Fibroblast of gingiva (primary cell): ENCODE measurements at places on chromosomes 12 and 14.

DNA sequence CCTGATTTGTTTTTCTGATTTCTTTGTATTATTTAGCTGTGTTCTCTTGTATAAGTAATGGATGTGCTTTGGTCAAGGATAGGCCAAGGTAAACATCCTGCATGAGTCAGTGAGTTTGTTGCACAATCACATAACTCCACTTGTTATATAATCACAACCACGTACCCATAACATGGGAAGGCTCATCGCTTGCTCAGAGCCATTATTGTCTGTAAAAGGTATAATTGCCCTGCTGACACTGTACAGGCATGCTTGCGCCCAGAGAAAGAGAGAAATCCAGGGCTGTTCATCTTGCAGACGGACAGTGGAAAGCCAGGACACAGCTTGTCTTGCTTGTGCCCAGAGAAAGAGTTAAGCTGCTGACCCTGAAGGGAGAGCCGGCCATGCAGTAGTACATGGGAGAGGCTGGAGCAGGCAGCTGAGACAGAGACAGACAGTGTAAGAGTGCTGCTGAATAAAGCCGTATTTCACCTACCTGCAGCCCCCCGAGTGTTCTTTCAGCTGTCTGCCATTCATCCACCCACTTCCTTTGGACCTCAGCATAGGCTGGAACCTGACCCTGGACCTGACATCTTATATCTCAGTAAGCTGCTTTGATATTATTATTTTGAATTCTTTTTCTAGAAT lies 174.7 kb upstream of the DAAM1 start:
- no peak for DNase-seq

DNA sequence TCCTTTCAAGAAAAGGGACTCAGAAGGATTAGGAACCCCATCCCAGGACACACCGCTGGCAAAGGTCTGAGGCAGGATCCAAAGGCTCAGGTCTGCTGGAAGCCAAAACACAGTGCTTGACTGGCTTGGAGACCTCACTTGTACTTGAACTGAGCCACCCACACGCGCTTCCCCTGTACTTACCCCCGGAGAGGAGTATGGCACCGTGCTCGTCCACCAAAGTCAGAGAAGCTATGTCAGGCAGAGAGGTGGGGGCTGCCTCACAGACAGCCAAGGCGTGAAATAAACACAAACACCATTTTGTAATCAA lies 11.1 kb upstream of the SELPLG start:
- no peak for DNase-seq

DNA sequence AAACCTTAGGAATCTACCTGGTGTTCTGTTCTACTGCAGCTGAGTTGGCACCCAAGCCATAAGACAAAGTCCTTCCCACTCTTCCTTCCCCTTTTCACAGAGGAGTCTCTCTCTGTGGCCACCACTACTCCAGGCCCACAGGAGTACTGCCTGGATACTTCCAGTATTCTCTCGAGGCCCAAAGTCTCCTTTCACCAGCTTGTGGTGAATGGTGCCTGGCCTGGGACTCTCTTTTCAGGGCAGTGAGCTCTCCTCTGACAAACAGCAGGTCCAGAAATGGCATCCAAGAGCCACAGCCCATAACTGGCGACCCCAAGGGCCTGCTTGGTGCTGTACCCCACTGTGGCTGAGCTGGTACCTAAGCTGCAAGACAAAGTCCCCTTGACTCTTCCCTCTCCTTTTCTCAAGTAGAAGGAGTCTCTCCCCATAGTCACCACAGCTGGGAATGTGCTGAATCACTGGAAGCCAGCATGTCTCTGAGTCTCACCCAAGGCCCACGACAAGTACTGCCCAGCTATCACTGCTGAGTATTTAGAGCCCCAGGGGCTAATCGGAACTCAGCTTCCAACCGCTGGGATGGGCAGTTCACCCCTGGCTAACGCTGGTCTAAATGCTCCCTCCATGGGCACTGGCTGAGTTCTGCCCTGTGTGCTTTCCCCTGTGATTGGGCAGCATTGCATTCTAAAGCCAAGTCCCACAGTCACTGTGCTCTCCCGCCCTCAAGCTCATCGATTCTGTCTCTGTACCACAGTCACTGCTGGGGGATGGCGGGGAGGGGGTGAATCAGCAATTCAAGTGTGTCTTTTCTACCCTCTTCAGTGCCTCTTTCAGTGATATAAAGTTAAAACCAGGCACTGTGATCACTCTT lies 6.1 kb downstream of the A2ML1 start:
- DNase-seq, result no peak

DNA sequence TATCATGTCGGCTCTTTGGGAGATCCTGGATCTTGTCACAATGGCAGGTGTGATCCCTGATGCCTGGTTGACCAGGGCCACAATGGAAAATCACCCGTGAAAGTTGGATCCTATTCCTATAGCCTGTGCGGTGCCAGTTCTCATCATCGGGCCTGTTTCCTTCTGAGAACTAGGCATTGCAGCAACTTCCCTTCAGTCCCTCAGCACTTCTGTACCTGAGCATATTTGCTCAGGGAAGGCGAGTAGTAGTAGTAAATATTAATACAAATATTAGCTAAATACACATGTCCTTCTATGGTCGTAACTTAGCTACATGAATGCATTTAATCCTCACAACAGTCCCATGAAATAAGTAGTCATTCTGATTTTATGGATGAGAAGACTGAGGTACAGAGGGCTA lies 22.1 kb upstream of the TAMALIN start:
- DNase-seq, result no peak

DNA sequence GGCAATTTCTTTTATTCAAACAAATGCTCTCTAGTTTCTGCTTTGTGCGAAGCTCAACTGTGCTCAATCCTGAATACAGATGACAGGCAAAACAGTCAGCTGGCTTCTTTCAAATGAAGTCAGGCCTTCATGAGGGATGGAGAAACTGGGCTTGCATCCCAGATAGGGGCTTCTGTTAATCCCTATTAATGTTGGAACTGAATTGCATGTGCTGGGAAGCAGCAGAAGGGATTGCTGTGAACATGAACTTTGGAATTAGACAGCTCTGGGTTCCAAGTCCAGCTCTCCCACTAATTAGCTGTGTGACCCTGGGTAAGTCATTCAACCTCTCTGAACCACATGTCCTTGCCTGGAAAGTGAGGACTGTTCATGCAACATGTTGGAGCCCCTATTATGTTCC lies 21.1 kb upstream of the CORO1C start:
- DNase-seq, result no peak

- peak; percentile 13 for DNase-seq
Observed at GRCh38 chr12:3199551-3200031, 122.4 kb downstream of the TSPAN9 start.

- DNase-seq, result no peak
Observed at GRCh38 chr14:25396128-25396527, 346.2 kb upstream of the STXBP6 start.

GRCh38 chr14:102882226-102882906 lies 40.1 kb upstream of the AMN start:
- DNase-seq, result no peak

GRCh38 chr14:38175658-38176057 lies 32.0 kb upstream of the SSTR1 start:
- DNase-seq, result no peak

GRCh38 chr12:107167756-107168155 lies 74.4 kb upstream of the CRY1 start:
- no peak for DNase-seq

- no peak for DNase-seq
Observed at GRCh38 chr14:58274881-58275280, 23.5 kb upstream of the ARID4A start.

- DNase-seq, result no peak
Observed at GRCh38 chr12:131287015-131287937, 333.6 kb downstream of the ADGRD1 start.

- no peak for DNase-seq
Observed at GRCh38 chr12:17810399-17810798, 279.6 kb downstream of the RERGL start.

GRCh38 chr12:129871991-129872972 lies 31.5 kb downstream of the TMEM132D start:
- no peak for DNase-seq

DNA sequence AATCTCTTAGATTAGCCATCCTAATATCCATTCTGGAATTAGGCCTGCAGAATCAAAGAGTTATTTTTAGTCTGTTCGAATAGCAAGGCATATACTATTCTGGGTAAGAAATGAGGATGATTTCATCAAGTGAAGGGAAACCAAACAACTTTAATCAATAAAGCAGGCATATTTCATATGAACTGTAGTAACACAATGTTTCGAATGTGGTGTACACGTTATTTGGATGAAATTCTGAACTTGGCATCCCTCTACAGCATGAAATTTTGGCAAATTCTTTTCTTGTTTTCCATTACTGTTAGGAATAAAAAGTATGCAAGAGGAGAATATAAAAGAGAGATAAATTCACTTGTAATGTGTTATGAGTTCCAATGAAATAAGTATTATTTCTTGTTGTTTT lies 1233.3 kb upstream of the SEL1L start:
- no peak for DNase-seq

GRCh38 chr14:60356906-60357550 lies 108.0 kb downstream of the PPM1A start:
- DNase-seq, result no peak

DNA sequence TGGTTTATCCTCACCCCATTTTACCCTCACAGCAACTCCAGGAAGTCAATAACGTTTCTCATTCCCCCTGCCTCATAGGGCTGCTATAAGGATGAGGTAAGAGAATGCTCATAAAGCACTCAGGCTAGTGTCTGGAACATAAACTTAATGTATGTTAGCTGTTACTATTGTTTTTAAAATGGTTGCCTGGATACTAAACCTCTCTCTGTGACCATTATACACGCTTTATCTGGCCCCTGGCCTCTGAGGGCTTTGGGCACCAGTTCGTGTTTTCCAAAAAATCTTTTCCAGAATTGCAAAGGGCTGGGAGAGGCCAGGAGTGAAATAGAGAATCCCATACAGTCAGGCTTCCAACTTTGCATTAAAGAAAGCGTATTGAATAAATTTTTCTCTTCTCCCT lies 113.9 kb downstream of the KTN1 start:
- no peak for DNase-seq

DNA sequence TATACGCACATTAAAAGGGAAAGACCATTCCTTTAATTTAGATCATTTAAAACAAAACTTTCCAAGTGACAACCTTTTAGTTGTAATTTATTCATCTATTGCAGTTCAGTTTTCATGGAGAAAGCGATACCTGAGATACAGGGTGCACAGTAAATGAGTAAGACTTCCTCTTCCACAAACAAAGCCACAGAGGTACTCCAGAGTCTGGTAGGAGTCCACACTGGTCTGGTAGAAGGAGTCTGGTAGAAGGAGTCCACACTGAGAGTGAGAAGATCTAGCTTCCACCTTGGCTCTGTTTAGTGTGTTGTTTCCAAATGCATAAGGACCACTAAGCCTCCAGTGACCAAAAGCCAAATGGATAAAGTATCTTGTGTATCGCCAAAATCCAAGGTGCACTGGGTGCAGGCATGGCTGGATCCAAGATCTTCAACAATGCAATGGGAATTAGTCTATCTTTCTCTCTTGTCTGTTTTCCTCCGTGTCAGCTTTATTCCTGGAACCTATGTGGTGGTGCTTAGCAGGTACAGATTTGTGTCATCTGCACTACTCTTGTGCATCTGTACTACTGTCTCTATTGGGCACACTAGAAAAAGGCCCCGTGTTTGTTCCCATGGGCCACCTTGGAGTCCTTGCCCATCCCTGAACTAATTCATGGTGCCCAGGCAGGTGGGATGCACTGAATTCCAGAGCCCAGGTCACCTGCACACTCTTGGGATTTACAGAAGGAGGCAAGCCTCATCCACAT lies 331.1 kb downstream of the BCL11B start:
- DNase-seq, result no peak

DNA sequence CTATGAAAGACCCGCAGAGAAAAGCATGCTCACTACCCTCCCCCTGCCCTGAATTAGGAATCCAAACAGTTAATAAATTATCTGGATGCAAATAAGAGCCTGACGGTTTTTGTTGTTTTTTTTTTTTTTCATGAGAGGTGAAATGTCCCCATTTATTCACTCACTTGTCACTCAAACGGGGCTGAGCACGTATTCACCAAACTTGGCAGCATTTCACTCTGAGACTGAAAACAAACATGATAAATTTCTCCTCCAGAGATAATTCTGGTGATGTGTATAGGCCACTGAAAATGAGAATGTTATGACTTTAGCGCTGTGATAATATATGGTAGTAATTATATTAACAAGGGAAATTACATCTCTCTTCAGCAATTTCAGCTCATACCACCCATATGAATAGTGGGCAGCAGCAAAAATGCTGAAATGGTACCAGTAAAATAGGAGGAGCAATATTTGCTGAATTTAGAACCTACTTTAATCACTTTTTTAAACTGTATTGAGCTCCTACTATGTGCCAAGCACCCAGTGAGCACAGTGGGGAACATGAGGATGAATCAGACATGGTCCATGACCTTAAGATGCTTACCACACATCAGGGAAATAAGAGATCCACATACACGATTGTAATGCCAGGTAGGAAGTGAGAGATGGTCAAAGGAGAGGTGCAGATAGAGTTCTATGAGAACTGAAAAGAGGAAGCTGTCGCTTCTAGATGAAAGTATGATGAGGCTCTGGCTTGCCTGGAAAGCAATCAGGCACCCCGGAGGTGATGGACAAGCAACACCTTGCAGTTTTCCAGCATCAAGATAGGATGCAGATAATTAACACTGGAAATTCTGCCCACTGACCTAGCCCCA lies 286.5 kb upstream of the TMPO start:
- no peak for DNase-seq

DNA sequence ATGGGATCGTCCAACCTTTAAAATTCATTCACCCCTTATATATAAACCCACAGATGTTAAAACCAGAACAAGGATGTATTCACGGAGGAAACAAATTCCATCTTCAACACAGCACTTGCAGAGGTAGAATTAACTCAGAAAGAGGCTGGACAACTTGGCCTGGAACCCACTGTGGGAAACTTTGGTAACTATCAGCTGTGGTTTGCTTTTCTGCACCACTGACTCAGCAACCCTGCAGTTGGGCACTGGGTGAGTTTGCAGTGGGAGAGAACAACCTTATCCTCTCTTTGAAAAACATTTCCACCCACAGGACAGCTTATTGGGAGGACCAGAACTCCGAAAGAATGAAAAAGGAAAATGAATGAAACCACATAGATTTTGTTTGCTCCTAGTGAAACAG lies 66.3 kb downstream of the ZNF664 start:
- DNase-seq, result no peak

- DNase-seq, result peak; percentile 6
Observed at GRCh38 chr12:1204581-1205121, 213.6 kb downstream of the ERC1 start.

DNA sequence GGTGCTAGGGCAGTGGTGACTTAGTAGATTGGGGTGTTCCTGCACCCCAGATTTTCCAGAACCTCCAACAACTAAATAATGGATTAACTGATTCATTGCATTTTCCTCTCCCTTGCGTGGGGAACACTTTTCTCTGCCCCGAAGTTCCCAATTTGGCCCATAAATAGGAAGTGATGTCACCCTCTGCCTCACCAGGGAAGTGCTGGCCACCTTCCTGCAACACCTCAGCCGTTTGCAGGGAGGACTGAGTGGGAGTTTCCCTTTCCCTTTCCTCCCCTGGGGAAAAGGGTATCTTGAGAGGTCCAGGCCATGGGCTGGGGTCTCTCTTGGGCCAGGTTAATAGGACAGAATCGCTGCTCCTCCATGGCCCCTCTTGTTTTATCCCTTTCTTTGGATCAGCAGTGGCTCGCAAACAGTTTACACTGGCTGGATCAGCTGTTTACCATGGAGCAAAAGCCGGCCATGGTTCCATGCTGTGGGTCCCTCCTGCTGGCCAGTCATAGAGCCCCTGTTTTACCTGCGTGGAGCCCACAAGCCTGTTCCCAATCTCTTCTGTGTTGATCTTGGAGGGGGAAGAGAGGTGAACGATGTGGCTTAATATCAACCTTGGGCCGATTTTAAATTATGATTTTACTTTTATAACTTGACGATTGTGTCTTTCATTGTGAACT lies 91.6 kb upstream of the VRK1 start:
- no peak for DNase-seq
